ENCODE measurements at places on chromosomes 11 and 22.

DNA sequence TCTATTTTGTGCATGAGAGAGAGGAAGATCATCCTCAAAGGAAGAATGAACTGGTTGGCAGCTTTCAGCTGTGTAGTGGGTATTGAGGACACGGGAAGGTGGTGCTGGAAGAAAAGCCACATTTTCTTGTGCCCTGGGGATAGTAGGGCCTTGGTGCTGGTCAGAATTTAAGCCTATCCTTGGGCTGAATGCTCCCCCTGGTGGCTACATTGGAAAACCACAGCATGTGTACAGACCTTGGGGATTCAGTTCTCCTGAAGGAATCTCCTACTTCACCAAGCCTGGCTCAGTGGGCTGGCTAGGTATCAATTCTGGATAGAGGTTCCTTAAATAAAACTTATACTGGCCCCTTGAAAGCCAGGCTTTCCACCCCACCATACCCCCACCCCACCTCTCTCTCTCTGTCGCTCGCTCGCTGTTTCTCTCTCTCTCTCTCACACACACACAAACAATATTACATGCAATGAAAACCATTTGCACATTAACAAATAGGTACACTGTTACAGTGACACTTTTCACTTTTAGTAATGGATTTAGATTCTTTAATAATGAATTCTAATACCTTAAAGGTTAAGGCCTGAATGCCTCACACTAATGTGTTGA lies 2.8 kb upstream of the OR51M1 start:
- DNase-seq, result peak; percentile 51

DNA sequence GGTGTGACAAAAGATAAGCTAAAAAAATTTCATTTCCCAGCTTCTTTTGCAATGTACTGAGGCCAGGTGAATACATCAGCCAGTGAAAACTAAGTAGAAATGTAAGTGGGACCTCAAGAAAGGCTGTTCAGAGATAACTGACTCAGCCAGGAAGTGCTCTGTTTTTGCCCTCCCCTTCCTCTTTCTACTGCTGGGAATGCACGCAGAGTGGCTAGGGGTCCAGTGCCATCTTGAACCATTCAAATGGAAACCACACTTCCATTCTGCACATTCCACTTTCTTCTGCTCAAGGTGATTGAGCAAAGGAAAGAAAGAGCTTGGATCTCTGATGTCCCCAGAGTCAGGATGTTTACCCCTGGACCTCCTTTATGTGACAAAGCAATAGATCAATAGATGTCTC lies 27.8 kb upstream of the LMO2 start:
- DNase-seq, result no peak

- peak; percentile 35 for DNase-seq
These were observed 393 bp downstream of the ST13 start for GRCh38 chr22:40855979-40856512.

- no peak for DNase-seq
These were observed 2.9 kb upstream of the OR51V1 start for GRCh38 chr11:5203366-5203765.

GRCh38 chr11:121864660-121865059 lies 251.4 kb downstream of the BLID start:
- DNase-seq, result no peak

- peak; percentile 62 for DNase-seq
These were observed 3.6 kb upstream of the OR2AT4 start for GRCh38 chr11:75100314-75100713.

GRCh38 chr11:45423475-45424120 lies 137.5 kb upstream of the SYT13 start:
- no peak for DNase-seq

DNA sequence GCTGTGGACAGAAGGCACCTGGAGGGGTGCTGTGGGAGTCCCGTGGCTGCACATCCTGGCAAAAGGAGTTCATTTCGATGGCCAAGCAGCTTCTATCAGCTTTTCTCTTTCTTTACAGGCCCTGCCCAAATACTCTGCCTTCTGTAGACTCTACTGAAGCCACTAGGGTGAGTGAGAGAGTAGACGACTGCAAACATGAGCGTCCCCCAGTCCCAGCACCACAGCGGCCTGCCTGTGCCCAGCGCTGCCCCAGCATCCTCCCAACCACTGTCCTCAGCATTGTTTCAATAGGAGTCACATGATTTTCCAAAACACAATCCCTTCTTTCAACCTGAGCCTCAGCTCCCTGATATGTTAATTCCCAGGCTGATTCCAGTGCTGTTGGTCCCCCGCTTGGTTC lies 110.0 kb downstream of the KIRREL3 start:
- DNase-seq, result no peak

DNA sequence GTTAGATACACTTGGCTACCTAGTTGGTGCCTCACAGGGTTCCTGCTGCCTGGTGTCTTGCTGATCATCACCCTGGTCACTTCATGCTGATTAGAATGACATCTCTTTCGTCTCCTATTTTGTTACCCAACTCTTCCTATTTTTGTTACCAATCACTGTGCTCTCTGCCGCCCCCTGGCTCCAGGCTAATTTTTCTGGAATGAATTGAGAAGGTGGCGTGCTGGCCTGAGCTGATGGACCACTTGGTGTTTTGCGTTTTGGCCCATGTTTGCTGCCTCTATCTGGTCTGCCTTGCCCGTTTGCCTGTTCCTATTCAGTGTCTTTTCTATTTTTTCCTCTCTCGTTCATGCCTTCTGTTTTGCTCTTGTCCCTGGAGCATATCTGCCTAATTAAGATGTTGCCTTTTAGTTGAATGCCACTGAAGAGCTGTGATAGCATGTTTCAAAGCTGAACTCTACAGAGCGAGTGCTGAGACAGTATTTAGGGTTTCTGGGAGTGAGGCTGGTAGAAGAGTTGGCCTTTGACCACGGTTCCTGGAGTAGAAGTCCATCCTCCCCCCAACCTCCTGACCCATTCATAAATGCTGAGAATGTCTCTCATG lies 5.9 kb upstream of the ATF4 start:
- peak; percentile 65 for DNase-seq

DNA sequence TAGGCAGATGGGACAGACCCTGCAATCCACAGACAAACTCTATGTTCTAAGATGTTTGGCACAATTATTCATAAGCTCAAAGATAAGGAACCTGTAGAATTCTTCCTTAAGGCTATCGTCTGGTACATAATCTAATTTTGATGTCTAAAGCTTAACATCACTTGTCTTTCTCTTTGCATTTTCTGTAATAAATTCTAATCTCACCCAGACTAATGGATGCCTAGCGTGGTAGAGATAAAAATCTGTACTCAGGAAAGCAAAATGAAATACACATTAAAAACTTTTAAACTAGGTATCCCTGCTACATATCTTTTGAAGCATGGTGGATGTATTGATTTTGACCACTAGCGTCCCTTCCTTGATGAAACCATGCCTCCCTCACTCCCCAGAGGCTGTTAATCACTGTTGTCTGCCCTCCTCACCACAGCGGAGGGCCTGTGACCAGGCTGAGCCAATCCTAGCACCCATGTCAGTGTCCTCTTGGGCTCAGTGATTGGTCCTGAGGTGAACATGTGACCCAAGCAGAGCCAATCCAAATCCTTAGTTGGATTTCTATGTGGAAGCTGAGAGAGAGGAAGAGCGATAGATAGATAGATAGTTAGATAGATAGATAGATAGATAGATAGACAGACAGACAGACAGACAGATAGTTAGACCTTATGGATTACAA lies 82.2 kb upstream of the GRK3 start:
- DNase-seq, result no peak

GRCh38 chr11:68266121-68266891 lies 5.5 kb downstream of the C11orf24 start:
- DNase-seq, result no peak

DNA sequence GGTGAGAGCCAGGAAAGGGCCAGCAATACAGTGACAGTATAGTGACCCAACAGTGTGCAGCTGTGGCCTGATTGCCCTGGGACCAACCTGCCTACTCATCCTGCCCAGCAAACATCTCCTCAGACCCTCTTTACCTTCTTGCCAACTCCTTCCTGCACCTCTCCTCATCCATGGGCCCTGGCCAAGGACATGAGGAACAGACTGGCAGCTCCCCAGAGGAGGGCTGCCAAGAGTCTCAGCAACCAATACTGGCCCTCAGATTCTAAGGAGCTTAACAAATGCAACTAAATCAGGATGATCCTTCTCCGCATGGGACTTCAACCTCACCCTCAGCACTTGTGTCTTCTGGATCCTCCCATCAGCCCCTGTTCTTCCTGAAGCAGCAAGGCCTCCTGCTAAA lies 77.0 kb downstream of the RPL27A start:
- no peak for DNase-seq

DNA sequence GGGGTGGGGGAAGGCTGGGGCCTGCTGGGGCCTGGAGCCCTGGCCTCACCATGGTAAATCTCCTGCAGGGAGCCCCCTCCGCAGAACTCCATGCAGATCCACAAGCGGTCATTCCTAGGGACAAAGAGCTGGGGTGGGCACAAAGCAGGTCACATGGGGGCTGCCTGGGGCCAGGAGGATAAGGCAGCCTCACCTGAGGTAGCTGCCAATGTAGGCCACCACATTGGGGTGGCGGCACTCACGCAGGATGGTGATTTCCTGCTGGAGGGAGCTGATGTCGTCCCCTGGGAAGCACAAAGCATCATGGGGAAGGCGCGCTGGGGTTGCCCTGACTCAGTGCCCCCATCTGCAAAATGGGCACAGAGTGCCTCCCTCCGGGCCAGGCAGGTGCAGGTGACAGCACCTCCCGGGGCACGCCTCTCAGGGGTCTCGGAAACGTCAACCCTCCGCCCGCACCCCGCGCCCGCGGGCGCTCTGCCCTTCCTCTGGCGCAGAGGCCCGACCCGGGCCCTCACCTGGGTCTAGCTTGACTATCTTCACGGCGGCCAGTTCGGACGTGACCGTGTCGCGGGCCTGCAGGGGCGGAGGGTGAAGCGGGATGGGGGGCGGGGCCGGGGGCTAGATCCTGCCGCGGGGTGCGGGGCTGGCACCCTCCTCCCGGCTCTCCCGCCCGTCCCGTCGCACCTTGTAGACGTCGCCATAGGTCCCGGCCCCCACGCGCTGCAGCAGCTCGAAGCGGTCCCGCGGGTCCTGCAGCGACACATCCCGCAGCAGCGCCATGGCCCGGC lies 450 bp downstream of the MAP4K2 start:
- DNase-seq, result peak; percentile 50
